Cortex of kidney (tissue), 1 donor: ENCODE measurements at places on chromosomes 7 and 10.

DNA sequence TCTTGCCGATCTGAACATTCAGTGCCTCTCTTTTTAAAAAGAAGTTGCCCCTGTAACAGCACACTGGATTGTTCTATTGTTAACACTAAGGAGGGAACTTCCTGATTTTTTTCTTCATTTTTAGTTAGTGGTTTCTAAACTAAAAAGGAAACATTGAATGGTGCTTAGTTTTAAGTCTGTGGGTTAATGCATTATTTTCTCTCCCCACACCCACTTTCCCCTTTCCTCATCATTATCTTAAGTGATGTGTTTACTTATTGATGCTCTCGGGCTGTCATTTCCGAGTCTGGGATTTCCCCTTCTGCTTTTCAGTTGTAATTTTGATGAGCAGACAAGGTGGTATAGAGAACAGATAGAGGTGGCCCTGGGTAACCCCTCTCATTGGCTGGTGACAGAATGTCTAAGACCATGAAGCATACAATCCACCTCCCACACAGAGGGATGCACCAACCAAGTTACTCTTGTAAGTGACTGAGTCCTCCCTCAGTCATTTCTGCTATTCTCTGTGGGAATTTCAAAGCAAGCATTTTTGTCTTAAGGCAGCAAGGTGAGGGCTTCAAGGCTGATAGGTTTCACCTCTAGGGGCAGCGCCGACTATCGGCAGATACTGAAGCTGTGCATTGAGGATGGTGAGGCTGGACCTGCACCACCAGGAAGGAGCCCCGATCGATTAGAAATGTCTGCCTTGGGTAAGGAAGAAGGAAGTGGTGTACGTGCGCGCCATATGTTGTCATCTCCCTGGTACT, 49.5 kb downstream of the CHN2 start:
- DNase-seq, result no peak

GRCh38 chr10:119020627-119020946, 8.9 kb upstream of the NANOS1 start:
- no peak for DNase-seq

- no peak for DNase-seq
These were observed 381.8 kb upstream of the FZD8 start for GRCh38 chr10:36023939-36024338.

GRCh38 chr10:128612631-128613030, 486.4 kb upstream of the MKI67 start:
- no peak for DNase-seq

DNA sequence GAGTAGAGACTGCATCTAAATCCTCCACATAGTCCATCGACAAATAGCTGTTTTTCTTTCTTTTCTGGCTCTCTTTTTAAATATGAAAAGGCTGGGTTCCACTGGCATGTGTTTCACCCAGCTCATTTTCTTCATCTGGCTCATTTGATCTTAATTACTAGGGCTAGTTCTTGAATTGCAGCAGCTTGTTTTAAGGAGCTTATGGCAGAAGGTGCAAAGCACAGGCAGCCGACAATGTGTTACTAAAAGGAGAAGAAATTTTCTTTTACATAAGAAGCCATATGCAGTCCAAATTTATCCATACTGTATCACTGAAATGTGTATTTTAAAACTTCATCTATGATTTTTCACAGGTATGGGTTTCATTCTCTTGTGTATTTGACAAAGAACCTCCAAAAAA, 205.6 kb upstream of the PTER start:
- DNase-seq, result no peak
